ENCODE measurements at places on chromosomes 4 and X.
A peak's percentile ranks its signal among the peaks of the same experiment; 100 is the strongest.

DNA sequence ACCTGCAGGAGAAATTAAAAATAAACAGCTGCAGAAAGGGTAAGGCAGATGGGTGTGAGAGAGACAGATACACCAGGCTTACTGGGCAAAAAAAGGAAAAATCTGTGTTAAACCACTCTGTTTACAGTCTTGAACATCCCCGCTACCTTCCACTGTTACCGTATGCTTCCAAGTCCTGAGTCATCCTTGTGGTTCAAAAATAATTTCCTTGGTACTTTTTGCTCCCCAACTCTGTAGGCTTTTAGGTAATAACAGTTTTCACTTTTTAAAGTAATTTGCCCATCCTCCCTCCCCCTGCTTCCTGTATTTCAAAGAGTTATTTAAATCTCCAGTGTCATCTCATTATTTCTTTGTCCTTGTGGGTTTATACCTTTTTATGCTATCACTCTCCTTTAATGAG, 210.1 kb upstream of the FAT4 start:
- no peak for DNase-seq

GRCh38 chr4:182955411-182955810, 38.2 kb upstream of the DCTD start:
- no peak for DNase-seq

DNA sequence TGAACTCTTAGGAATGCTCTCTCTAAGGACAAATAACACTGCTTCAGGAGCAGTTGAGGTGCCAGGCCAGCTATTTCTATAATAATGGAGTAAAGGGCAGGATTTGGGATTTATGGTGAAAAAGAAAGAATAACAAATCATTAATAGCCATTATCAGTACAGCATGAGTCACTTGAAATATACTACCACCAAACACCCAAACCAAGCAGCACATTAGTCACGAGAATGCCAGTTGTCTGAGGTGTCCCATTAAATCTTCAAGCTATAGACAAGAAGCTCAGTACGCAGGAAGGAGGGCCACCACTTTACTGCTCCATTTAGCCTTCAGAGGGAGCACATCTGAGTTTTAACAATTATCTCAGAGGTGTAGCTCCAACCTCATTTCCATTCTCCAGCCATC, 106.8 kb upstream of the MAGEA10 start:
- DNase-seq, result no peak

GRCh38 chrX:119602701-119603255, 3.4 kb downstream of the NKRF start:
- no peak for DNase-seq

DNA sequence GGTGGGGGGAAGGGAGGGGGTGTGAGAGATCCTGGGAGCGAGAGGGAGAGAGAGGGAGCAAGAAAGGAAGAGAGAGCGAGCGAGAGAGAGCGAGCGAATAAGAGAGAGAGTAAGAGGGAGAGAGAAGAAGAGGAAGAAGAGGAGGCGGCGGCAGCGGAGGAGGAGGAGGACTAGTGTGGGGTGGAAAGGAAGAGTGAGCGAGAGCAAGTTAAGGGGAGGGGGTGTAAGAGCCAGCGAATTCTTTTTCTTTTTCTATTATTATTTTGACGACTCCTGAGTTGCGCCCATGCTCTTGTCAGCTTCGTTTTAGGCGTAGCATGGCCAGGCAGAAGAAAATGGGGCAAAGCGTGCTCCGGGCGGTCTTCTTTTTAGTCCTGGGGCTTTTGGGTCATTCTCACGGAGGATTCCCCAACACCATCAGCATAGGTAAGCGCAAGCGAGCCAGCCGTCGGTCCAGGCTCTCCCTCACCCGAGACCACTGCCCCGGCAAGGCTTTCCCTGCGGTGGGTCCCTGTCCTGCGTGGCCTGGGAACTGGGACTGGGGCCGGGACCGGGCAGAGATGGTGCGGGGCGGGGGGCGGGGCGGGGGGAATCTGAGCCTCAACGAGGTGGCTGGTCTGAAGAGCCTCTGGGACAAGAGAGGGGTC, at the start of gene GRIA3:
GRIA3 (plus strand) TSS at position 60 of the 647 bp plus-strand sequence; CDS start at position 318, 258 bp downstream.
- no peak for DNase-seq

DNA sequence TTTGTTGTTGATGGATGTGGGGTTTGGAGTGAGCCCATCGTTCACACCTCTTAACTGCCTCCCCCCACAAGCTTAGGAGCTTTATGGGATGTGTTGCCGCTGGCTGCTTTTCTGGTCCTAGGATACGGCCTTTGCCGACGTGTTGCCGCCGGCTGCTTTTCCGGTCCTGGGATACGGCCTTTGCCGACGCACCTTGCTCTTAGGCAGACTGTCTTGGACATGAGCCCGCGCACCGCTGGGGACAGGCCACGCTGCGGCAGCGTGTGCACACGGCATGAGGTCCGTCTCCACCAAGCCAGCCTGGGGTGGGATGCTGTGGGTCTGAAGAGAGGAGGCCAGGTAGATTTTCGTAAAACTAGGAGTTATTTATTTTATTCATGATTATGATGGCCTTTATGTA, 14.2 kb downstream of the RGS12 start:
- no peak for DNase-seq

GRCh38 chrX:140434347-140434746, 70.5 kb downstream of the SOX3 start:
- no peak for DNase-seq

DNA sequence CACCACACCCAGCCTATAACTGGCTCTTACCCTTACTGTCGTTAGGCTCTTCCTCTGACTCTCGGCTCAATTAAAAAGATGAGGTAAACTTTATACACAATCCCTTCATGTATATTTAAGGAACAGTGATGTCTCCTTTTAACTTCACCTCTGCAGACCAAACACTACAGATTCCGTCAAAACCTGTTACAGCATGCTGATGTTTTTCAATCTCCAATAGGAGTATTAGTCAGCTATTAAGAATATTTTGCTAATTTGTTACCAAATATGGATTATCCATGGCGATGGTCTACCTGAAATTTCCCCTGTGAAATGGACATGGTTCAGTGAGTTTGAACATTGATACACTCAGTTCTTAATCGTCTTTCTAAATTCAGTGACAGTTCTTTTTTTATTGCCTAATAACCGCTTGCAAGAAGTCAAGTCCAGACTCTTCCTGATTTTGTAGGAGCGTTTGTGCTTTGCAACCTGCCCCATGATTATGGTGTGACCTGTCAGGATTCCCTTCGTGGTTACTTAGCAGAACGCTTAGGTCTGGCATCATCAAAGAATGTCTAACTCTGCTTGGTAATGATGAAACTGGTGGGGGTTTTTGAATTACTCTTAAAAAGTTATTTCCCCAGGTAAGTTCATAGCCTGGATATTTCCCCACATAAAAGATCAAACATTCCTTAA, 72.2 kb upstream of the STOX2 start:
- no peak for DNase-seq

- DNase-seq, result no peak
Observed at GRCh38 chrX:16457239-16457638, 192.7 kb upstream of the S100G start.

GRCh38 chr4:149830823-149831222, 15.2 kb upstream of the IQCM start:
- no peak for DNase-seq

GRCh38 chrX:72100051-72100755, 31.5 kb downstream of the RTL5 start:
- DNase-seq, result no peak

- no peak for DNase-seq
Observed at GRCh38 chrX:140273921-140274320, 230.9 kb downstream of the SOX3 start.

GRCh38 chr4:185224597-185224996, 15.2 kb downstream of the SNX25 start:
- no peak for DNase-seq

- peak; percentile 66 for DNase-seq
Observed at GRCh38 chr4:159103384-159103990, 608 bp downstream of the RAPGEF2 start.

GRCh38 chr4:26135331-26135730, 185.5 kb upstream of the RBPJ start:
- DNase-seq, result no peak

- peak; percentile 10 for DNase-seq
Observed at GRCh38 chrX:39814391-39814790, 283.4 kb downstream of the BCOR start.

DNA sequence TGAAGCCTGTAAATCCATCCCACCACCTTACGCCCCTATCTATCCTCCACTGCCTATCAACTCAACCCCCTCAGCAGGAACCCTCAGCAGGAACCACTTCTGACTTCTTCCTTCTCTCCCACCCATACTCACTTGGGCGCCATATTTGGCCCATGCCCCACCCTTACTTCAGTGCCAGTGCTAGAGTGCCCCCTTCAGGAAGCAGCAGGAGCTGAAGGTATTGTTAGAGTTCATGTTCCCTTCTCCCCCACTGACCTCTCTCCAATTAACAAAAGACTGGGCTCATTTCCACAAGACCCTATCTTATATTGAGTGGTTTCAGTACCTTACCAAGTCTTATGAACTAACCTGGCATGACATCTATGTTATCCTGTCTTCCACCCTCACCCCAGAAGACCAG, 363.1 kb upstream of the SLIT2 start:
- no peak for DNase-seq

GRCh38 chr4:151402145-151402865, 6.7 kb upstream of the FHIP1A start:
- no peak for DNase-seq

- DNase-seq, result no peak
Observed at GRCh38 chr4:123480706-123481418, 84.3 kb downstream of the SPRY1 start.

DNA sequence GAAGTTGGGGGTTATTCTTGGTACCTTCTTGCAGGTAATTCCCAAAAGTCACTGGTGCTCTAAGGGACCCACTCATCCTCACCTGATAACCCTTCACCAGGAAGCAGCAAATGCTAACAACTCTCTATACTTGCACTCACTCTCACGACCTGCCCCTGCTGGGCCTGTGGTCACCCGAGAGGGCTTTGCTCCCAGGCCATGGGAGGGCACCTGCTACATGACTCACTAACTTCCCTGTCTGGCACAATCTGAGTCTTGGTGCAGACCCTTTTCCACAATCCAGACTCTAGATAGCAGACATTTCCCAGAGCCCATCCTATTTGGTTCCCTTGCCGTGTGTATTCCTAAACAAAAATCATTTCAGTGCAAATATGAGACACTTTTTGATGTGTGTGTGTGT, 403.8 kb upstream of the FAT1 start:
- DNase-seq, result no peak

GRCh38 chr4:1640190-1640589, 43.9 kb downstream of the FAM53A start:
- no peak for DNase-seq

- DNase-seq, result no peak
Observed at GRCh38 chr4:57234252-57234775, 124.1 kb upstream of the IGFBP7 start.

DNA sequence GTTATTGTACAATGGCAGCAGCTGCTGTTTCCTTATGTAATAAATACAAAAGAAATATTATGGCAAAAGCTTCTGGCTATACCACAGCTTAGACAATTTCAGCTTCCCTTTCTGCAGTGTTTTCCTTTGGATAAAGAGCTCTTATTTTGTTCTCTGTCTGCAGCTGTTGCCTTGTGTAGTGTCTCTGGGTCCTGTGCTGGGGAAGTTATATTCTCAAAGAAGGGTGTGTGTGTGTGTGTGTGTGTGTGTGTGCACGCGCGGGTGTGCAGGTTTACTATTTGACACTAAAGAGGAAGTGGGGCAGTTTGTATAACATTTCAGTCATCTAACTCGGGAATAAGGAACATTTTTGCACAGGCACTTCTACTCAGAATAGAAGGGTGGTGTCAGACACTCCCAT, 83.6 kb downstream of the REPS2 start:
- DNase-seq, result no peak

DNA sequence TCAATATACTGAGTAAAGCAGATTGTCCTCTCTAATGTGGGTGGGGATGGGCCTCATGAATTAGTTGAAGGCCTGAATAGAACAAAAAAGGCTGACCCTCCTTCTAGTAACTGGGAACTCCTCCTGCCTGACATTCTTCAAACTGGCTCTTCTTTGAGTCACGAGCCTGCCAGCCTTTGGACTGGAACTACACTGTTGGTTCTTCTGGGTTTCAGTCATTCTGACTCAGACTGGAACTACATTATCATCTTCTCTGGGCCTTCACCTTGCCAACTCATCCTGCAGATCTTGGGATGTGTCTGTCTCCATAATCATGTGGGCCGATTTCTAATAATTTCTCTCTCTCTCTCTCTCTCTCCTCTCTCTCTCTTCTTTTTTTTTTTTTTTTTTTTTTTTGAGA, 26.9 kb upstream of the CT47C1 start:
- no peak for DNase-seq

DNA sequence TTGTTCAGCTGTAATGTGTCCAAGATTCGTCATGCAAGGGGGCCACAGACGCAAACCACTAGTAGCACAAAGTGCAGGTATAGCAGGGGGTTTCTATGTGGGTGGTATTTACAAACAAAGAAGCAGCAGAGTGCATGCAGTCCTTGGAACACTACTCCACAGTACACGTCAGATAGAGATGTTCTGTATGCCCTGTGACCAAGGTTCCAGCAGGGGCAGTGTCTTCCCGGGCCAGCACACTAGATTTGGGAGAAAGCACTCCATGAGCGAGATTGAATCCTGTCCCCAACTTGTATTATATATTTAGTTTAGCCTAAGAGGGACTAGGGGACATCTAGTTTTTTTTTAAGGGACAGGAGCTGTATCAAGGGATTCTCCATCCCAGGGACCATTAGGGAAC, 54.4 kb upstream of the ESX1 start:
- DNase-seq, result no peak

DNA sequence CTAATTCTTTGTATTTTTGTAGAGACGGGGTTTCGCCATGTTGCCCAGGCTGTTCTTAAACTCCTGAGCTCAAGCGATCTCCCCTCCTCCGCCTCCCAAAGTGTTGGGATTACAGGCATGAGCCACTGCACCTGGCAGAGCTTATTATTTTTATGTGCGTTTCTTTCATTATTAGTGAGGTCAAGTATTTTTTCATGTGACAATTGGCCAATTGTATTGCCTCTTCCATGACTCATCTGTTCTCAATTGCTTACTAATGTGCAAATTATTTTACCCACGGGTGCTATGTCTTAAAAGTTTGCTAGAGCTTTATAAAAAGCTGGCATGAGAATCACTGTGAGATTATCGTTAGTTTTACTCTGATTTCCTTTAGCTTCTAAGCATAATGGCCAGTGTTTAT, 13.0 kb upstream of the ARX start:
- no peak for DNase-seq

- DNase-seq, result no peak
Observed at GRCh38 chr4:110898290-110898689, 275.4 kb upstream of the PITX2 start.

DNA sequence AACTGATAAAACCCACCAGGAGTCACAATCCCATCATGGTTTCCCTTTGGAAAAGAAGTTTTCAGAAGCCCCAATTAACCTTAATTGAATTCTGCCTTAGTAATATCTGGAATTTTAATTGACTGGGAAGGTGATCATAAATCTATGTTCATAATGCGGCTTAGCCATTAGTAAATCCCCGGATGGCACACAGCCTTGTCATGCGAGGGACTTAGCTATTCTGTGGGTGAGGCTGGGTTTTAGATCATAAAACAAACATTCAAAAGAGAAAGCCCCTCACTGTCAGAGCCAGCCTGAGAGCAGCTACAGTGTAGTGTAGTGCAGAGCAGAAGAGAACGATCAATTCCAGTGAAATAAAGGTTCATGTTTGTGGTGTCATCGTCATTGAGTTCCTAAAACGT, 124.0 kb upstream of the NOCT start:
- no peak for DNase-seq

GRCh38 chr4:186904101-186904500, 180.4 kb upstream of the FAT1 start:
- no peak for DNase-seq

- DNase-seq, result no peak
Observed at GRCh38 chr4:17511509-17511949, 361 bp downstream of the QDPR start.

Data from CD8-positive, alpha-beta memory T cell (primary cell).